ENCODE measurements at places on chromosomes 11 and 22.

DNA sequence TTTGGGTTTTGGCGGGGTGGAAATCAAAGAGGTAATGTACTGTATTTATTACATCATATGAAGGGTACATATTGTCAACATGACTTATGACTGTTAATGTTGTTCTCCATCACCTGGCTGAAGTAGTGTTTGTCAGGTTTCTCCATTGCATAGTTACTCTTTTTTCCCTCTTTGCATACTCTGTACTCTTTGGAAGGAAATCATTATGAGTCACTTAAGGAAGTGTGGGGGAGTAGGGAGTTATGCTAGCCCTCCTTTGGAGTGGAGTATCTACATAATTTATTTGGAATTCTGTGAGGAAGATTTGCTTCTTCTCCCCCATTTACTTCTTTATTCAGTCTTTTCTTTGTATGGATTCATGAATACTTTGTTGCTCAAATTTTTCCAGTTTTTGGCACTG, 3.6 kb upstream of the PGR start:
- DNase-seq, result no peak

DNA sequence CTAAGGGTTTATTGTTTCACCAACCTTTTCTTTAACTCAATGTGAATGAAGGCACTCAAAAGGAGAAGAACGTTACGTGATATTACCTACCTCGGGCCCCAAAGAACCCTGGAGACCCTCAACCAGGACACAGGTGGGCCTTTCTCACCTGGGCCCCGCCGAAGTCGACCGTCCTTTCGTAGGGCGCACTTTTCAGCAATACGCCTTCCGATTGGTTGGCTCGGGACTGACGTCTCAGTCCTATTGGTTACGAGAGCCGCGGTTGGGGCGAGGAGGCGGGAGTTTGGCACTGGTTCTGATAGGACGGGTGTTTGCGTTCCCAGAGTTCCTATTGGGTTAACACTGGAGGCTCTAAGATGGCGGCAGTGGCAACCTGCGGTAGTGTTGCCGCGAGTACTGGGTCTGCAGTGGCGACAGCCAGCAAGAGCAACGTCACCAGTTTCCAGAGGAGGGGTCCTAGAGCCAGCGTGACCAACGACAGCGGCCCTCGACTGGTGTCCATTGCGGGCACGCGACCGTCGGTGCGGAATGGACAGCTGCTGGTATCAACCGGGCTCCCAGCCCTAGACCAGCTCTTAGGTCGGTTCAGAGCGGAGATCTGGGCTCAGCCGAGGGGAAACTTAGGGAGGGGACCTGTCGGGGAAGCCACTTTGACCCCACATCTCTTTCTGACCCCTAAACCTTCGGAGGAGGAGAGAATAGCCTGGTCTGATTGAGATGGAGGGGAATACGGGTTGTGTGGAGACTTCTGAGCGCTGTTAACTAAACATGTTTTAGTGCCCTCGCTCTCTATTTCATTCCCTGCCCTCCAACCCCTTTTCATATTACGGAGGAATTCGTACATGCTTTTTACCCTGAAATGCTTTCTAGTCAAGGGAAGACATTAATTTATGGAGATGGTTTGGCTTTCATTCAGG, at the start of the genes ELP4 and IMMP1L:
TSS of gene ELP4 (plus strand) at position 339 of the 917 bp plus-strand sequence. CDS start at position 357, 18 bp downstream.
TSS of gene IMMP1L (minus strand) at position 194 of the 917 bp plus-strand sequence. CDS start 46,346 bp downstream, outside the sequence.
- peak; percentile 95 for DNase-seq

DNA sequence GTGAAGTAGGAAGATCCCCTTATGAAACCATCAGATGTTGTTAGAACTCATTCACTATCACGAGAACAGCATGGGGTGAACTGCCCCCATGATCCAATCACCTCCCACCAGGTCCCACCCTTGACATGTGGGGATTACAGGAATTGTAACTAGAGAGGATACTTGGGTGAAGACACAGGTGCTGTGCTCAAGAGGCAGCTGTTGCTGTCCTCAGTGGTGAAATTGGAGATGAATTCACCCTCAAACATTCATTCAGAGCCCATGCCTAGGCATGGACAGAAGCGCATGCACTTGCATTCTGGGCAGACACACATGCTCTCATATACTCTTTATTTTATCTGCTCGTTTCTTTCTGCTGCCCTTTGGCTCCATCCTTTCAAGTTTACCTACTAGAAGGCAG, 385.0 kb downstream of the INSC start:
- no peak for DNase-seq

DNA sequence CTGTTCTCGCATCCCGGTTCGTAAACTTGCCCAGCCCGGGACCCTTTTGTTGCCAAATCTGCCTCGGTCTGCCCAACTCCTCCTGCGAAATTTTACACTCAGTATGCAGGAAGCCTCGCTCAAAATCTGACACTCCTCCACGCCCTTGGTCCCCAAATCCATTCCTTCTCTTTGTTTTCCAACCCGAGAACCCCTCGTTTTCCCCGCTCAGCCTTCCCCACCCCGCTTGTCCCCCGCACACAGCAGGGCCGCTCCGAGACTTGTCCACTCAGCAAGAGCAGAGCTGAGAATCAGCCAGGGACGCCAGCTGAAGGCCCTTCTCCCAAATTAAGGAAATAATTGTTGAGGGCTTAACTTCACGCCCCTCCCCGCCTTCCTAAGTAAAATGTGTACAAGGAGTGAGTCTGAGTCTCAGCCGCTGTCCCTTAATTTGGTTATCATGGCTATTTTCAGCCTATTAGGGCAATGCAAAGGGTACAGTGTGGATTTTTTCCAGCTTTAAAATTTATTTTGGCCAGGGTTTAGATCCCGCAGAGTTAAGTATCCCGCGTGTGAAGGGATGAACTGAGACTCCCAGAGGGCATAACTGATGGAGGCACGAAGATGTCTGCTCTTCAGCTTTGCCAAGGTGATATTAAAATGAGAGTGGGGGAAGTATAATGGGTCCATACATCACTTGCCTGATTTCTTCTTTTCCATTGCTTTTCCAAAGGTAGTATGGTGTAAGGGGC, 581 bp upstream of the FBXO3 start:
- DNase-seq, result no peak

- no peak for DNase-seq
These were observed 667.5 kb downstream of the NTM start for GRCh38 chr11:132037956-132038355.

Measured in mesothelial cell of epicardium (in vitro differentiated cells).